ENCODE measurements at places on chromosomes 7 and 10.

DNA sequence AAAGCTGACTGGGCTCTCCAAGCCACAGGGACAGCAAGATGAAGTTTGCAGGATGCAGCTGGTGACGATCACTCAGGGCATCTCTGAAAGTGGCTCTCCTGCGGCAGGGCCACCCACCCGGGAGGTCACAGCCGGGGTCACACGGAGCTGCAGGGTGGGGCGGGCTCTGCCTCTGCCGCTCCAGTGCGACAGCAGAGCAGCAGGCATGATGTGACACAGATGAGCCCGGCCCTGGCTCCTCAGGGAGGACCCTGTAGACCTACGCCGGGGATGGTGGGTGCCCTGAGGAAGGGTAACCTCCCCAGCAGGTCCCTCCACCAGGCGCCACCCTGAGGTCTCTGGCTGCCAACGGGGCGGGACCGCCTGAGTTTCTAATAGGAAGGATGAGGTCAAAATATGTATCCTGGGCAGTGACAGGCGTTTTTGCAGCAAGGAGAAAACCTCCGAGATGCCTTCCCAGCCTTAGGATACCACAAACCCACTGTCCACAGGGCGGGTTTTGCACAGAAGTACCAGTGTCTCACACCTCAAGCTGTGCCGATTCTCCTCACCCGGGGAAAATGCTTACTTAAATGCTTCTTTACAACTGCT, 114.8 kb upstream of the DIP2C start:
- no peak for DNase-seq

DNA sequence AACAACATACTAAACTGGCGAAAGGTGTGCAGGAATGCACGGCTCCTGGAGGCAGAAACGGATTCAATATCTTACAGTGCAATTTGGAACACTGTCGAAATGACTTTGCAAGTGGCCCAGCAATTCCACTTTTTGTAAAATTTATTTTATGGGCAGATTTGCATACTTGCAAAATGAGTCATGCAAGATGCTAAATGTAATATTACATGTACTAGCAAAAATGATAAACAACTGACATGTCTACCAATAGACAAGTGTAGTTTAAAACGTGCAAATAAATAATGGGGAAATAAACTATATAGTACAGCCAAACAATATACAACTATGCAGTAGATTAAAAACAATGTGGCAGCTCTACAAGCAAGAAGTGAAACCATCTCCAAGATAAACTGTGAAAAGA, 97.7 kb downstream of the ARHGAP12 start:
- no peak for DNase-seq

DNA sequence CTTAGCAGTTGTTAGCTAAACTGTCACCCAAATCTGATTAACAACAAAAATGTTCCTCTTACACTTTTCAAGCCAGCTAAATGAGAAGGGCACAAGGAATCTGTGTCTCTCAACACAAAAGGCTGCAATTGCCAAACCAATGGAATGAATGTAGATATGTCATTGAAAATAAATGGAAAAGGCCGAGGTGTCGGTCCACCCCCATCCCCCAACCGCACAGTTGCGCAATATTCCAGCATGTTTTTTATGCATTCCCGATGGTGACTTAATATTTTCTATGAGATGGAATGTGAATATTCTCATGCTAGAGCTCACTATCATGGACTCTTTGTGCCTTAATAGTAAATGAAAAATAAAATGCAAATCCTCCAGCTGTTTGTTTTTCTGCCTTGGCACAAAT, 181.6 kb upstream of the LRGUK start:
- no peak for DNase-seq

DNA sequence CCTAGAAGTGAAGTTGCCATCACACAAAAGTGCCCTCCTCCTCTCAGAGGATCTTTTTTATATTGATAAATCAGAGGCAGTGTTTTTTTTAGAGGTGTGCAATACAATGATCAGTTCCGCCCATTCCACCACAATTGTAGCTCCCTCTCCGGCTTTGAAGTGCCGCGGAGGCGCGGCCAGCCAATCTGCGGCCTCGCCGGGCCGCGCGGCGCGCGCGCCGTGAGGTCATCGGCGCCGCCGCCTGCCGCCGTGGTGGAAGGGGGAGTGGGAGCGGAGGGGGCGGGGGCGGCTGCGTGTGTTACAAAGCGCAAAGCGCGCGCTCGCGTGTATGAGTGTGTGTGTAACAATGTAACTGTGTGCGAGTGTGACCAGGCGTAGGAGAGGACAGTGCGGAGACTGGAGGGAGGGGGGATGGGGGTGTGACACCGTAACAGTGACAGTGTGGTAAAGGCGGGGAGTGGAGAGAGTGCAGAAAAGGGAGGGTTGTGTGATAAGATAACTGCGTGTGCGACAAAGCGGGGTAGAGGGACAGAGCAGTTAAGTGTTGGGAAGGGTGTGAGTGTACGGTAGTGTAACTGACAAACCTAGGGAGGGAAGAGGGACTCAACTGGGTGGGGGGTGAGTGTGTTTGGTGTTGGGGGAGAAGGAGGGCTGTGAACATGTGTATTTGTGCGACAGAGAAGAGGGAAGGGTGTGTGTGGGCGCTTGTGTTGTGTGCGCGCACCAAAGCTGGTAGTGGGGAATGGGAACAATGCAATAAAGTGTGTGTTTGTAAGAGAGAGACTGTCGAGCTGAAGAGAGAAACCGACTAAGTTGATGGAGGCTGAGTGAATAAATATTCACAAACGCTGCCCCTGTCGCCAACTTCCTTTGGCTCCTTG, at the start of gene SP8:
TSS of gene SP8 (minus strand) at position 108 of the 881 bp plus-strand sequence. CDS start at position 20, 88 bp downstream.
- DNase-seq = no peak

- no peak for DNase-seq
Observed at GRCh38 chr10:62498271-62498670, 124.1 kb downstream of the ZNF365 start.

GRCh38 chr10:79244068-79244442, 103.2 kb upstream of the PPIF start:
- no peak for DNase-seq

GRCh38 chr7:44379366-44380188, 54.2 kb upstream of the CAMK2B start:
- no peak for DNase-seq

DNA sequence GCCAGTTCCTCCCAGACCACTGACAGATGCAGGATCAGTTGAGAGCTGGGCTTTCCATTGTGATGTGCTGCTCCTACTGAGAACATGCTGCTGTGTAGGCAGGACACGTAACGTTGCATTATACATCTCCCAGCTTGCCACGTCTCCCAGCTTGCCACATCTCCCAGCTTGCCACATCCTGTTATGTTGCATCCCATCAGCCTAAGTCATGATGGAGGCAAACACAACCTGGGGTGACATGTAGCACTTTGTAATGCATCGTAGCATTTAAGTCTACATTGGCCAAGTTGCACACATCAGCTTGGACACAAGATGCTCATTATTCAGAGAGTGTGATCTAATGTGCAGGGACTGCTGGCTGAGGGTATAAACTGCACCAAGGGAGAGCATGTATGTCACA, 73.3 kb upstream of the CHCHD3 start:
- DNase-seq = no peak

DNA sequence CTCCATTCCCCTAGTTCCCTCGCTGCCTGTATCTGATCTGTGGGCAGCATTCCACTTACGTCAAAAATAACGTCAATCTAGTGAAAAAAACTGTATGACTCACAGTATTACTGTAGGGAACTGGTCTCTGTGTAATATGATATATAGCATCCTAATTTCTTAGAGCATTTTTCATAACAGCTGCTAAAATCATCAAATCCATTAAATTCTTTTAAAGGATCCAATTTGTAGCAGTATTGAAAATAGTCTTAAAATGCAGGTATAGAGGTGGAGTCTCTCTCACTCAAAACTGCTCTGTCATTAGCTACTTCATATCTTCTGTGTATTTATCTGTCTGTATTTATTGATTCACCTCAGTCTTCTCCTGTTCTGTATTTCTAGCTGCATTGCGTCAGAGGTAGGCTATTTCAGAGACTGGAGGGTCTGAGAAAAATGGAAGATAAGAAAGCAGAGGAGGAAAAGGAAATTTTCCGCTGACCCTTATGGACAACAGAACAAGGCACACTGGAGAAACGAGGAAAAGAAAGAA, 59.9 kb downstream of the PON1 start:
- DNase-seq = no peak

DNA sequence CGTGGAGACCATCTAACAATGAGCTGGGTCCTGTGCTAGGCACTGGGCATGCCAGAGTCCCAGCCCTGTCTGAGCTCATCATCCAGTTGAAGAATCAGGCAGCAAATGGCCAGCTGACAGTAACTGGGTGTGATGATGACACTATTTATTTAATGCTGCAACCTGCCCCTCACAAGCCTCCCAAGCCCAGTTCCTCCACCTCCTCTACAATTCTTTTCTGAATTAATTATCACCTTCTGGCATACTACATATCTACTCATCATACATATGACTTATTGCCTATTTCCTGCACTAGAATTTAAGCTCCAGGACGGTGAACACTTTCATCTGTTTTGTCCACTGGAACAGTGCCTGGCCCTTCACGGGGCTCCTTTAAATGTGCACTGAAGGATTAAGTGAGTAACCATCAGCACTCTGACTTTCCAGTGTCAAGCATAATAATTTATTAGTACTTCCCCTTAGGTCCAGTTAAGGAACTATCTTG, 96.7 kb upstream of the LAMB4 start:
- no peak for DNase-seq

DNA sequence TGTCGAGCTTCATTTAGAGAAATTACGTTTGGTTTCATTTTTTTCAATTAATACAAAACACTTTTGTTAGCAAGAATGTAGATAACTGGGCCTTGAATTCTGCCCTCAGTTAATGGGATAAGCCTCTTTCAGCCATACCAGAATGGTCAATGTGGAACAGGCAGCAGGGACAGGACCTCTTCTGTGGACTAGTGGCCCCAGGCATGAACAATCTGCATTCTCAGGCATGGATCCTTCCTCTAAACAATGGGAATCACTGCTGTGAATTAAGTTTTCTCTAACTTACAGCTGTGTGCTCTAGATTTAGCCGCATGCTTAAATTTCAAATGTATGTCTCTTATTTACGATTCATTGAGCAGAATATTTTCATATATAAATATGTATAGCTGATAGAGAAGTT, 237.7 kb upstream of the PRKCQ start:
- no peak for DNase-seq

DNA sequence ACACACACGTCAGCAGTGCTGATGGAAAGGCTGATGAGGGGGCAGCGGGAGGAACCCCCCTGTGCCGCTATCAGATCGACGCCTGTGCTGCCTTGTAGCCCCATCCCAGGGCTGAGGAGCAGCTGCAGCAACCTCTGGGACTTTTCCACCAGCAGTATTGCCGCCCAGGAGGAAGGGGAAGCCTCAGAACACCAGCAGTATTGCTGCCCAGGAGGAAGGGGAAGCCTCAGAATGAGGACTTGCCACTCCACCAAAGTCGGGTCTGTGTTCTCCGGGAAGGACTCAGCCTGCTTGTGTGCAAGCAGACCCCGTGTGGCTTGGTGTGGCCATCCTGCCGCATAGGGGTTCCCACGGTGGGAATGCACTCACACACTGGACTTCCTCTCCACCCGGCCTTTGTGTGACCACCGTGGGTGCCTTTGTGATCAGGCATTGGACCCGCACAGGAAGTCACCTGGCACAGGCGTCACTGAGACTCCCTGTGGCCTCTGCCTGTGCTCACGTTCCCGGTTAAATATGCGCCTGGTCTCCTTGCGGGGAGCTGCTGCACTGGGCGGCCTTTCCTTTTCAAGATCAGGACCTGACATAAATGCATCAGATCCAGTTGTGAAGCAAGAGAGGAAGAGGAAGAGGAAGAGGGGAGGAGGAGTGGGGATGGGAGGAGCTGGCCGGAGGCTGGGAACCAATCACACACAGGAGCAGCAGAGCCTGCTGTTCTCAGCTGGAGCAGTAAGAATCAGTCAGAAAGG, 248.5 kb downstream of the DNAJB6 start:
- no peak for DNase-seq

All from DMS 273 treated with DMSO at 0.1 percent for 48 hours (cell line).